Effector memory CD4-positive, alpha-beta T cell (primary cell): ENCODE measurements at places on chromosomes 4 and X.

DNA sequence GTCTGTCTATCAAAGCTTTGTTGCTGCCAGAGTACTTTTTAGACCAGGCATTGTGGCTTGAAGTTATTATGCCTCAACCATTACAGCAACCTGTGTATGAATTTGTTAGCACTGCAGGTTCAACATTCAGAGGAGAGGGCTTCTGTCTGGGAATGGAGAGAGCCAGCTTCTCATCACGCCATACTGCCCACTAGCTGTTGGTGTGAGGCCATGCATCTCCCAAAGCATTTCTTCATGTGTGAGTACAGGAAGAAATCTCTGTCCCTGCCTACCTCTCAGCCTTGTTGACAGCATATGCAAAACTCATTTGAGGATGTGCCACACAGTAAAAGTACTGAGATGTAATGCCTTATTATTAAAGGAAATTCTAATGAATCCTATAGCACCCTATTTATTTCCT is 76.9 kb upstream of the PPARGC1A start:
- no peak for DNase-seq

DNA sequence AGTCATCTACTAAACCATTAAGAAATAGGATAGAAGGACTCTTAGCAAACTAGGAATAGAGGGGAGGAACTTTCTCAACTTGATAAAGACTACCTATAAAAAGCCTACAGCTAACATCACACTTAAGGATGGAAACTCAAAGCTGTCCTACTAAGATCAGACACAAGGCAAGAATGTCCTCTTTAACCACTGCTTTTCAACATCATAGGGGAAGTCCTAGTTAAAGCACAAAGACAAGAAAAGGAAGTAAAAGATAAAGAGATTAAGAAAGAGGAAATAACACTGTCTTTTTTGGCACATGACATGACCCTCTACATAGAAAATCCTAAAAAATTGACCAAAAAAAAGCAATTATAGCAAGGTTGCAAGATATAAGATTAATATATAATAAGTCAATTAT is 136.6 kb downstream of the FBXW7 start:
- no peak for DNase-seq

DNA sequence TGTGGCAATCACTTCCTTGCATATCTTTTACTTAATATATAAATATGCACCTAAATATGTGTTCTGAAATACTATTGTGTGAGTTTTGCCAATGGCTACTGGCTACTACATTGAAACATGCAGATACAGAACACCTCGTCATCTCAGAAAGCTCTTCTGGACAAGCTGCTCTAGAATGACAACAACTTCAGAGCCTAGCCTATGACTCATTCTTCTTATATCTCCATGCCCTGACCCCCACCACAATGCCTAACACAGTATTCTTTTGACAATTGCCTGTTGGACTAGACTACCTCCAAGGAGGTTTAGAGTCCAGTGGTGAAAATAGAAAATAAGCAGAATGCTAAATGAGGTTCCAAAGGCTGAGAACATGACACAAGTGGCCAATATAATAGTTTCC is 17.6 kb upstream of the DMP1 start:
- DNase-seq: no peak

- no peak for DNase-seq
Observed at GRCh38 chrX:26037367-26037766, 100.8 kb upstream of the MAGEB18 start.

DNA sequence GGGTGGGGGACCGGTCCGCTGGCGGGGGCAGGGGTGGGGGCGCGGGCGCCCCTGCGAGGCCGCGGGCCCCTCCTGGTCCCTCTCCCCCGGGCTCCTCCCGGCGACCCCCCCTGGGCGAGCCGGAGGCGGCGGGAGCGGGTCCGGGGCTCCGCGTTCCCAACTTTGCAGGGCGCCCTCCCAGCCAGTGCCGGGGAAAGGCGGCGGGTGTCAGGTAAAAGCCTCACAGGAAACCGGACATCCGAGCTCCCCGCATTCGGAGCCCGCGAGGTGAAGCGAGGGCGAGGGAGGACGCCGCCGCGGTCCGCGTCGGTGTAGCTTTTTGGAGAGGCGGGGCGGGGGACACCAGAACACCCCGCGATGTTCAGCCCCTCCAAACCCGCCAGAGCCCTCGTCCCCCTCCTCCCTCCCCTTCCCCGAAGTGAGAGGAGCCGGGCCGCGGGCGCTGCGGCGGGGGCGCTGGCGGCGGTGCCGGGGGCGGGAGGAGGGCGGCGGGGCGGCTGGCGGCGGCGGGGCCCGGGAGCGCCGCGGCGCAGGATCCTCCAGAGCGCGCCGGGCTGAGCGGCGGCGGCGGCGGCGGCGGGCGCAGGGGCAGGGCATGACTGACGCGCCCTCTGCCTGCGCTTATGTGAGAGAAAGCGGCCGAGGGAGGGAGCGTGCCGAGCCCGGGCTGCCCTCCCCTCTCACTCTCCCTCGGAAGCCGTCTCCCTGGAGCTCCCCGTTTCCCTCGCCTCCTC is at the start of gene VEGFC:
Gene VEGFC (minus strand): TSS at position 597 of the 734 bp plus-strand sequence. CDS start 611 bp downstream, outside the sequence.
- DNase-seq: no peak

DNA sequence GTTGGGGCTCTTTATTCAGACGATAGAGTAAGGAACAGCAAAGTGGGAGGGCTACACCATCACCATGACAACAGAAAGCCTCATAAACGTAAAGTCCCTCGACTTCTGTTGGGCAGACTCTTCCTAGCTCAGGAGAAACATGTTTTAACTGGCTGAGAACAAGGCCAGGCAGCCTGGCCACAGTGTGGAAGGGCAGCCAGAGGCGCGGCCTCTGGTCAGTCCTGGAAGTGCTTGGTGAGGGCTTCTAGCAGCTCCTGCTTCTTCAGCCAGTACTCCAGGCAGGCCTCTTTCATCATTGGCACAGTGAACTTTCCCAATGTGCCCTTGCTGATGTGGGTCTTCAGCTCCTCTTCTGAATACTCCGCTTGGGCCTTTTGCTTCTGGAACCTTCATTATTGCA is 690.9 kb downstream of the PCDH19 start:
- no peak for DNase-seq

DNA sequence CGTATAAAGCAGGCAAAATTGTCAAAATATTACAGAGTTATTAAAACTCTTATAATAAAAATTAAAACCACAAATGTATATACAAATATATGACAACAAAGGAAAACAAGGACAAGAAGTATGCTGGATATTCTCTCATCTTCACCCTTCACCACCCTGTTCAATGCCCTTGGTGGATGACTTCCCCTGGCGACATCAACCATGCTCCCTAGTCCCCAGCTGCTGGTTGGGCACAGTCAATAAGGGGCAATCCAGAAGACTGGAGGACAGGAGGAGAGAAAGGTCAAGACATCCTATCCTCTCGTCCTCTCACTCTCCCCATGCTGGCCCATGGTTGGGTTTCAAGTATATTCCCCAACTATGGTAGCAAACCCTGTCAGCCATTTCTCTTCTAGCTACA is 71.2 kb downstream of the CXCL13 start:
- no peak for DNase-seq

GRCh38 chrX:80747832-80748231 is 61.8 kb downstream of the BRWD3 start:
- DNase-seq: no peak

GRCh38 chrX:135484641-135485289 is 35.7 kb upstream of the INTS6L start:
- DNase-seq: no peak

DNA sequence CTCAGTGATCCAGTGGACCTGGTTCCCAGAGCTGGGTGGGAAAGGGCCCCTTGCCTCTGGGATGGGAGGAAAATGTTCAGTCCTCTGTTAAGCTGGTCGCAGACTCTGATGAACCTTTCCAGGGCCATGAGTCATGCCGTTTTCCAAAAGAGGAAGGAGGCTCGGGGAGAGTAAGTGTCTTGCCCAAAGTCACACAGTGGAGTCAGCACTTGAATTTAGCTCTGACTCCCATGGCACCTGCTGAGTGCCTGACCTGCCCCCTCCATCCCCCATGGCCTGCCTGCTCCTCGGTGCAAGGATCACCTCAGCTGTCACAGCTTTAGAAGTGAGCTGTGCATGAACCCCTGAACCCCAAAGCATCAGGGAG is 14.0 kb upstream of the KIAA0232 start:
- DNase-seq: no peak

DNA sequence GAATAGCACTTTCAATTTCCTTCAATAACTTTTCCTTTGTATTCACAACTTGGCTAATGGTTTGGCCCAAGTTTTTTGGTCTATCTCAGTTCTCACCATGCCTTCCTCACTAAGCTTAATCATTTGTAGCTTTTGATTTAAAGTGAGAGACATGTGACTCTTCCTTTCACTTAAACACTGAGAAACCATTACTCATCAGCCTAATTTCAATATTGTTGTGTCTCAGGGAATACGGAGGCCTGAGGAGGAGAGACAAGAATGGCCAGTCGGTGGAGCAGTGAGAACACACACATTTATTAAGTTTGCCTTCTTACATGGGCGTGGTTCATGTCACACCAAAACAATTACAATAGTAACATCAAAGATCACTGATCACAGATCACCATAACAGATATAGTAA is 56.7 kb downstream of the TSPAN5 start:
- DNase-seq: no peak

DNA sequence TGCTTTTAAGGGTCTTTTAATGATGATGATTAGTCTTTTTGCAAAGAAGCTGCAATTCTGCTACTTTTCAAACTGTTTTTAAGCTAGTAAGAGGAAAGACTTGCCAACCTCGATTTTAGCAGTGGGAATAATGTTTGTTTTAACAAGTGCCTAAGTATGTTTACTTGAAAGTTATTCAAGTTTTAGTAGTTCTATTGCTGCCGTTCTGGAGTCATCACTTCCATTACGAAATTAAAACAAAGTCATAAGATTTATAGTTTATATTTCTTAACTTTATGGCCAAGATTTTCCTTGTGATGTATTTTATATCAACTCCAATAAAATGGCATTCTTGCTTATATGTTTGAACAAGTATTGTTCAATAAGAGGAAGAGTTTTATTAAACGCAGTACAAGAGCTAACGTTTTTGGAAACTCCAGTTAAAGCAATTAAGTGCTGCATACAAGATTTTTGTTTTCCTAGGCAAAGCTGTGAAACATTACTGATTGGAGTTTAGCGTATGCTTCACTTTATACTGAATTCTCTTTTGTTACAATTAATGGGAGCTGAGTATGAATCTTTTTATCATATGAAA is 211.3 kb downstream of the TENM3 start:
- DNase-seq: no peak

DNA sequence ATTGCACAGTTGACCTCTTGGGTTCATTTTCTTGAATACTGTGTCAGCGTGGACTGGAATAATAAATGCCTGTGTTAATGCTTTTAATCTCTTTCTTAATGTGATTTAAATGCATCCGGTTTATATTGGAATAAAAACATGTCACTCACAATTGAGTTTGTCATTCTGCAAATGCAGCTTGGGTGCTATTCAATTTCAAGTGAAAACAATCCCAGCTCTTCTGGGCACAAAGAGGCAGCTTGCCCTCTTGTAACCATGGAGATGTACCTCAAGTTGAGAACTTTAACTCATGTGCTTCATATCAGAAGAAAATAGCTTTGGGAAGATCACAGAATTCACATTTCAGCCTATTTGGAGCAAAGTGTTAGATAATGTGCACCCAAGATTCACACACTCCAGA is 355.7 kb upstream of the GNPDA2 start:
- DNase-seq: no peak

- DNase-seq: no peak
Observed at GRCh38 chr4:155704841-155705404, 38.3 kb downstream of the GUCY1A1 start.

- DNase-seq: no peak
Observed at GRCh38 chr4:3388471-3389232, 53.1 kb upstream of the HGFAC start.

GRCh38 chr4:85102606-85103005 is 136.1 kb upstream of the WDFY3 start:
- DNase-seq: no peak

DNA sequence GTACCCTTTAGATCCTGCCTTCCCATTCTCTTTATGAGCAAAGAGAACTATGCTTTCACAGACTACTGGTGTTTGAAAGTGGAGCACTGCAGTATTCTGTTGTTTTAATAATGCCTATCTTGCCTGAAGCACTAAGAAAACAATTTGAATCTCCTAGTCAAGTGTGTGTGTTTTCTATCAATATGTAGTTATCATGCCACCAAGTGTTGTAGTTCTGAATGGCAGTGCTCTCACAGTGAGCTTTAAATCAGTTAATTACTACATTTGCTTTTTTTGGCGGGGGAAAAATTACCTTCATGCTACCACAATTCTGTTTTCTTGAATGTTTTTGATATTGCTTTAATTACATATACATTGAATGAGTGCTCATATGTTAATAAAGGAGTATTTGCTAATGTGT is 143.6 kb upstream of the FAM47A start:
- DNase-seq: no peak

- no peak for DNase-seq
Observed at GRCh38 chrX:29082558-29082957, 495.3 kb downstream of the IL1RAPL1 start.

DNA sequence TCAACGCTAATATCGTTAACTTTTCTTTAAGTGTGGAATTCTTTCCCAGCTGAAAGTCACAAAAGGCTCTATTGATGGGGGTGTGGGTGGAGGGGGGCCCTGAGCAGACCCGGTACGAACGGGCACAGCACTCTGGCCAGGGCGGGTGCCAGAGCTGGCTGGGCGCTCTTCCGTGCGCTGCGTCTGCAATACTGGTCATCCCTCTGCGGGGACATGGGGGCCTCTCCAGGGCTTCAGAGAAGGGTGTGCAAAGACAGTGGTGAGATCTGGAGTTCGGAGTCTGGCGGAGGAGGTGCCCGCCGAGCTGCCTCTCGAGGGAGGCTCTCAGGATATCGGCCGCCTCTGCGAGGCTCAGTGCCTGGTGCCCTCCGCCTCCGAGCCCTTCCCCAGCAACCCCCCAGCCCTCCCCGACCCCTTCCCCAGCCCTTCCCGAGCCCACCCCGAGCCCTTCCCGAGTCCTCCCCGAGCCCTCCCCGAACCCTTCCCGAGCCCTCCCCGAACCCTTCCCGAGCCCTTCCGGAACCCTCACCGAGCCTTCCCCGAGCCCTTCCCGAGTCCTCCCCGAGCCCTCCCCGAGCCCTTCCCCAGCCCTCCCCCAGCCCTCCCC is 34.3 kb downstream of the FGFRL1 start:
- DNase-seq: no peak

DNA sequence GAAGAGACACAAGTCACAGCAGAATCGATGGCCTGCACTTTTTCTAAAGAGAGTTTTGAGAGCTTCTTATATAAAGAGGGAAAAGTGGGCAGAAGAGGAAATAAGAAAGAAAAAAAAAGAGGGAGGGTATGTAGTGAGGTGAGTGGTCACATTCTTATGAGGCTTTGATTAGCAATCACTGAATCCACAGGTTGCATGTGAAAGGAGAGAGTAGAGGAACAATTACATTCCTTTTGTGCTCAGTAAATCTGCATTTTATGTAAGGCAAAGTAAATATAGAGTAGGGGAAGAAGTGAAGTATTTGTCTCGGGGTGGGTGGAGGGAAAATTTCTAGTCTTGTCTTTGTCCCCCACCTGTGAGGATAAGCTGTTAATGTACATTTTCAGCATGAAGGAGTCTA is 26.8 kb upstream of the MBTPS2 start:
- no peak for DNase-seq

DNA sequence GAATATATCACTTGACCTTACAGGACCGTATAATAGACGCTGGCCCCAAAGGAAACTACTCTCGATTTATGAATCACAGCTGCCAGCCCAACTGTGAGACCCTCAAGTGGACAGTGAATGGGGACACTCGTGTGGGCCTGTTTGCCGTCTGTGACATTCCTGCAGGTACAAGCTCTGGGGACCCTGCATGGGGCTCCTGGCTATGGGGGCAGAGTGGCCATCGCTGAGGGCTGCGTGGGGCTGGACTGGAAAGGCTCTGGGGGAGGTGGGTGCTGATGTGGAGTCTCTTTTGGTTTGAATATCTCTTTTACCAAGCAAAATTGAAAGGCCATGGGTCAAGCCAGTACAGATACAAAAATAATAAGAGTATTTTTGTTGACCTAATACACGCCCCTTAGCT is 33.9 kb downstream of the NELFA start:
- no peak for DNase-seq
